ENCODE measurements at places on chromosomes 4 and X.

- DNase-seq = no peak
Observed at GRCh38 chr4:53633608-53634007, 42.3 kb upstream of the LNX1 start.

DNA sequence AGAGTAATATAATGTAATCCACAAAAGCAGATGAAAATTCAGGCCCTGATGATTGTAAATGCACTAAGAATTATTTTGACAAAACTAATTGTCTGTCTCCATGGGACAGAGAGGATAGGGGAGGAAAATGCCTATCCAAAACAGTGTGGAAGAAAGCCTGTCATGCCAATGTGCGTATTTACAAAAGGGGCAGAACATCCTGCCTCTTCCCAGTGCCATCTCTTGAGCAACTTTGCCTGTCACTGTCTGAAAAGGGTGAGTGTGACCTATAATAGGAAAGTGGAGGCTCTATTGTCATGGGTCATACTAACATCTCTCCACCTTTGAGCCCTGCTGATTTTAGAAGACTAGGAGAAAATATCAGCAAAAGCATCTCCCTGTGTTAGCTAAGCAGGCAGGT, 264.1 kb downstream of the UNC5C start:
- DNase-seq = no peak

- DNase-seq = no peak
Observed at GRCh38 chr4:155488691-155489090, 111.9 kb upstream of the MAP9 start.

DNA sequence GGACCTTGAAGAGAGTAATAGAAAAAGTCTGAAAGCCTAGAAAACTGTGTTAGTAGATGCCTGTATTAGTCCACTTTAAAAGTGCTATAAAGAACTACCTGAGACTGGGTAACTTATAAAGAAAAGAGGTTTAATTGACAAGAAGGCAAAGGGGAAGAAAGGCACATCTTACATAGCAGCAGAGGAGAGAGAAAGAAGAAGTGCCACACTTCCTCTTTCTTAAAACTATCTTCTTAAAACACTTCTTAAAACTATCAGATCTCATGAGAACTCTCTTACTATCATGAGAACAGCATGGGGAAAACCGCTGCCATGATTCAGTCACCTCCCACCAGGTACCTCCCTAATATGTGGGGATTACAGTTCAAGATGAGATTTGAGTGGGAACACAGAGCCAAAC, 18.8 kb upstream of the COL25A1 start:
- DNase-seq = no peak

GRCh38 chrX:49117581-49117980, 6.0 kb downstream of the GPKOW start:
- no peak for DNase-seq

- no peak for DNase-seq
Observed at GRCh38 chr4:174989791-174990190, 71.6 kb downstream of the ADAM29 start.

- DNase-seq = no peak
Observed at GRCh38 chr4:173505924-173506518, 24.0 kb downstream of the HAND2 start.

- DNase-seq = no peak
Observed at GRCh38 chr4:186878203-186878776, 154.6 kb upstream of the FAT1 start.

- no peak for DNase-seq
Observed at GRCh38 chr4:105350859-105351490, 122.9 kb downstream of the PPA2 start.

DNA sequence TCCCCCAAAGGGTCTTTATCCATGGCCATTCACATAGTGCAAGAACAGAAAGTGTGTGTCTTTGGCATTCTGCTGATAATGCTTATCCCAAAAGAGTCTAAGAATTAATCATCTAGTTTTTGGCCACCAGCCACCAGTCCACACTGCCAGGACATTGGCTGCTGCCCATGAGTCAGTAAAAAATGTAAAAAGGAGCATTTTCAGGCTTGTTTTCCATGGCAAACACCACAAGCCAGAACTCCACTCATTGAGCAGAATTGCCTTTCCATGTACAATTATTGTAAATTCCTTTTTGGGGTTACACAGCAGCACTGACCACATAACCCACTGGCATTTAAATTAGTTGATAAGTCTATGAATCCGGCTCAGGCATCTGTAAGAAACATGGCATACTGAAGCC, 89.2 kb upstream of the PRDX4 start:
- no peak for DNase-seq

Data from NCI-H187 (cell line).